ENCODE measurements at places on chromosomes 6 and 20.

DNA sequence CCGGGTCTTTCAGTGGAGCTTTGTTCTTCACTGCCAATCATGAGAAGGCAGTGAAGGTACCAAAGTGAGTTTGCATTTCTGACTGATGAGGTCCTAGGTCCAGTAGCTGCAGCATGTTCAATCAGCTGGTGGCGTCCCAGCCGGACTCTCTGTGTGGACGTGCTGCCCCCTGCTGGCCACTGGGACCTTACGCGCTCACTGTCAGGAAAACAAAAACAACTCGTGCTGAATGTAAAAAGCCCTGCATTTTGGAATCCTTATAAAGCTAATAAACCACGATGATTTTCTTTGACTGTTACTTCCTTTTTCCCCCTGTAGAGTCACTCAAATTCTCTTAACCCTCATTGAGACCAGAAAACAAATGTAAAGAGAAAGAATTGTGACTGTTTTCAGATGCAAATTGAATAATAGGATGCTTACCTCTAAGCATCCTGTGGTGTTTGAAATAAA, 4.9 kb upstream of the CD24 start:
- peak; percentile 83 for DNase-seq

DNA sequence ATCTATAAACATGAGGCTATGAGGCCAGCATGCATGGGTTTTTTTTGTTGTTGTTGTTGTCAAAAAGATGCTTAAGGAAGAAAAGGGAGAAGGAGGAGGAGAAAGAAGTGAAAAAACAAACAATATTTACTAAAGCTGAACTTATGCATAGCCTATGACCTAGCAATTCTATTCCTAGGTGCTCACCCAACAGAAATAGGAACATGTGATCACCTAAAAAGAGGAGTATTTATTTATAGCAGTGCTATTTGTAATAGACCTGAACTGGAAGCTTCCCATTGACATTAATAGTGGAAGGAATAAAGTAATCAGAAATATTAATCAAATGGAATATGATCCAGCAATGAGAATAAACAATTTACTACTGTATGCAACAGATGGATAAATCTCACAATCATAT, 156.5 kb upstream of the OLIG3 start:
- DNase-seq, result no peak

- no peak for DNase-seq
These were observed 255.6 kb downstream of the KHDC1L start for GRCh38 chr6:72969666-72970065.

GRCh38 chr6:70282919-70283461, 19.9 kb downstream of the COL9A1 start:
- peak; percentile 7 for DNase-seq

DNA sequence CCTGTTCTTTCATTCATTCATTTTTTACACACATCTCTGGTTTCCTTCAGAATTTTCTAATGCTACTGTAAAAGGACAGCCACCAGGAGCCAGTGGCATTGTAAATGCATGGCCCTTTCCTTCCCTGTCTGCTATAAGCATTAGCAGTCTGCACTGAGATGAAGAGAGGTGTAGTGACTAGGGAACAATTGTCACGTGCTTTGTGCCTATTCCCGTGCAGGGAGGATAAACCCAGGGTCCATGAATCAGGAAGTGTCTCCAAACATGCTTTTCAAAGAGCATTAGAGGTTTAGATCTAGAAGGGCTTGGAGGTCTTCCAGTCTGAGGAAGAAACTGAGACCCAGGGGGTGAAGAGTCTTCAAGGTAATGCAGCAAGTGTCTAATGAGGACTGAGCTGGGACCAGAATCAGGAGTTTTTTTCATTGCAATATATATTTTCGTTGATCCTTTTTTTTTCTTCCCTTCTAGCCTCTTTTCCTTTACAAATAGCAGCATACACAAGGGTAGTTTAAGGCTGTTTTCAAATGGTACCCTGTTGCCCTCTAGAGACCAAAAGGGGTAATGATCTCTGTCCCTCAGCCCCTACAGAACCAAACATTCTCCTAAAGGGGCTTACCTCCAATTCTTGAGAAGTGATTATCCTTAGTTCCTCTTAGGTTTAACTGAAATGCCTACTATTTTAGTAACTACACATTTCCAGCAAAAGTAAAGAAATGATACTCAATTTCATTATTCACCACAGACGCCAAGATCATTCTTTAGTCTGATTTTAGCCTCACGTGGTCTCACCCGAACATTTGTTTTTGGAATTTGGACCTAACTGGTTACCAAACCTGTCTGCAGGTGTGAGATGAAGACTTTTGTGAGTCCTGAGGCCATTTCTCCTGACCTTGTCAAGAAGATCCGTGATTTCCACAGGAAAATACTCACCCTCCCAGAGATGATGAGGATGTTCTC, 6.6 kb downstream of the TRIM15 start:
- DNase-seq, result no peak

DNA sequence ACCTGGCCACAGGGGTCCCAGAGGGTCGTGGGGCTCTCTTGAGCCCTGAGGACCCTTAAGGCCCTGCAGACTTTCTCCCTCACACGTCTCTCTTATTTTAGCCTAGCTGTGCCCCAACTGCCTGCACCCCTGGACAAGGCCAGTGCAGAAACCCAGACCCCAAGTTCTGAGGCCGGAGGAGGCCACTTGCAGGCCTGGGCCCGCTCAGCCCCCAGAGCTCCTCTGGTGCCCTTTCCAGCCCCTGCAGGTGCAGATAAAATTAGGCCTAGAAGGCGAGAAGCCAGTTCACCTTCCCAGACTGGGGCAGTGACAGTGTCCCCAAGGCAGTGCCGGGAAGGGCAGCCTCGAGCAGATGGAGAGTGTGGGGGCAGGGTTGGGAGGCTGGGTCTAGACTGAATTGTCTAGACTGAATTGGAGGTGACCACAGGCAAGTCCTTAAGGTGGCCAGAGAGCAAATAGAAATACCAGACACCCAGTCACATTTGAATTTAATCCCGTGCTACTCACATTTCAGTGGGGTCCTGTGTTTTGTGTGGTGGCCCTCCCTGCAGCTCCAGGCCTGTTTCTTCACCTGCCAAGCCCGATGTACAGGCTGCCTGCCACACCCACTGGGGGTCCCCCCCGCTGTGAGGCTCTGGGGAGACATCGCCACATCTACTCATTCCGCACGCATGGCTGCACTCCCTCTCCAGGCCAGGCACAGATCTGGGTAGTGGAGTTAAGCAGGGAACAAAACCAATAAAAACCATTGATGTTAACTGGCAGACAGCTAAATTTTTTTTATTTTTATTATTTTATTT, 8.6 kb upstream of the IP6K3 start:
- DNase-seq, result no peak

- no peak for DNase-seq
These were observed 21.5 kb downstream of the VNN2 start for GRCh38 chr6:132736239-132736638.

DNA sequence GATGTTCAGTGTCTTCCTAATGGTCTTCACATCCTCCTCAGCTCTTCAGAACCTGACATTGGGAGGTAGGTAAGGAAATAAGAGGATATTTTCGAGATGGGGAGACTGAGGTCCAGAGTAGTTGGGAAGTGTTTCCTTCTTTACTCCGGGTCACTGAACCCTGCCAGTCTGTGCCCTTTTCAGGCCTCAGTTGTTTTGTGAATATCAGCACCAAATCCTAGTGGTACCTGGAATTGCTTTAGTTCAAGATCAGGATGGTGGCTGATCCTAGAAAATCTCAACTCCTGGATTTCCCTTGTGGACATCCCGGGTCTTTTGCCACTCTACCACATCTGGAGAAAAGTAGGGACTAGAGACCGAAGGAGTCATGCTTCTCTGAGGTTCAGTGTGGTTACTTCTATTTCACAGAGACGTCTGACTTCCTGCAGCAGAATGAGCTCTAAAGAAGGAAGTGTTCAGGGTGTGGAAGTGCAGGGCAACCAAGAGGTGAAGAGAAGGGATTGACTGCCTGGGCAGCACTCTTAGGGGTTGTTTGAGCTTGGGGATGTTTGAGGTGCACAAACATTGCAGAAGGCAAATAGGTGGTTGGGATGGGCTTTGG, 995 bp downstream of the STK4 start:
- no peak for DNase-seq
